Natural killer cell treated with Interleukin-12 subunit alpha and Interleukin-12 subunit beta and Interleukin-15 and Interleukin-18, amount 100 ng/mL, for 72 hours (primary cell): ENCODE measurements at places on chromosomes 2 and 18.

GRCh38 chr2:197181491-197181890 is 129.1 kb downstream of the ANKRD44 start:
- H3K36me3 ChIP-seq = peaks cover 40% of the 10 kb centered on the region
- H3K27ac ChIP-seq = peak overlapping the region; percentile 63
- no peak overlapping the region for H3K4me3 ChIP-seq
- no peaks in the 10 kb centered on the region for H3K27me3 ChIP-seq
- peaks cover 49% of the 10 kb centered on the region for H3K4me1 ChIP-seq

GRCh38 chr18:42576124-42576523 is 539.4 kb downstream of the RIT2 start:
- H3K27me3 ChIP-seq = no peaks in the 10 kb centered on the region
- H3K4me1 ChIP-seq = no peaks in the 10 kb centered on the region
- no peak overlapping the region for H3K27ac ChIP-seq
- no peak for DNase-seq
- no peak overlapping the region for H3K4me3 ChIP-seq
- no peaks in the 10 kb centered on the region for H3K36me3 ChIP-seq

GRCh38 chr2:241803387-241804325 is 5.3 kb upstream of the NEU4 start:
- H3K4me3 ChIP-seq = peak overlapping the region; percentile 80
- no peak overlapping the region for H3K27ac ChIP-seq
- H3K4me1 ChIP-seq = peaks cover 5% of the 10 kb centered on the region

DNA sequence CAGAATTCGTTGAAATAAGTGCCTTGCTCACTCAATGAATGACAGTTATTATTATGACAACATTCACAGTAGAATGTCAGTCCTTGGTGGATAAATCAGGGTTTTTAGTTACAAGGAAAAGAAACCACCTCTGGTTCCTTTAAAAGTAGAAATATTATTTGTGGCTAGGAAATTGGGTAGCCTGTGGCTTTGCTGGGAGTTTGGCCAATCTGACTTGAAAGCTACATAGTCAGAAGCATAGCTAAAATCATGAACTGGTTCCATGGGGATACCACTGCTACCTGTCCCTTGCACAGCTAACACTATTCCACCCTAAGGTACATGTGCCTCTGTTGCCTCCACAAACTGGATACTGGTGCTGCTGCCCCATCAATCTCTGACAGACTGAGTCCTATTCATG is 12.8 kb upstream of the SMCHD1 start:
- H3K4me3 ChIP-seq = no peak overlapping the region
- H3K27me3 ChIP-seq = no peaks in the 10 kb centered on the region
- H3K36me3 ChIP-seq = no peaks in the 10 kb centered on the region
- DNase-seq = no peak
- H3K27ac ChIP-seq = no peak overlapping the region

DNA sequence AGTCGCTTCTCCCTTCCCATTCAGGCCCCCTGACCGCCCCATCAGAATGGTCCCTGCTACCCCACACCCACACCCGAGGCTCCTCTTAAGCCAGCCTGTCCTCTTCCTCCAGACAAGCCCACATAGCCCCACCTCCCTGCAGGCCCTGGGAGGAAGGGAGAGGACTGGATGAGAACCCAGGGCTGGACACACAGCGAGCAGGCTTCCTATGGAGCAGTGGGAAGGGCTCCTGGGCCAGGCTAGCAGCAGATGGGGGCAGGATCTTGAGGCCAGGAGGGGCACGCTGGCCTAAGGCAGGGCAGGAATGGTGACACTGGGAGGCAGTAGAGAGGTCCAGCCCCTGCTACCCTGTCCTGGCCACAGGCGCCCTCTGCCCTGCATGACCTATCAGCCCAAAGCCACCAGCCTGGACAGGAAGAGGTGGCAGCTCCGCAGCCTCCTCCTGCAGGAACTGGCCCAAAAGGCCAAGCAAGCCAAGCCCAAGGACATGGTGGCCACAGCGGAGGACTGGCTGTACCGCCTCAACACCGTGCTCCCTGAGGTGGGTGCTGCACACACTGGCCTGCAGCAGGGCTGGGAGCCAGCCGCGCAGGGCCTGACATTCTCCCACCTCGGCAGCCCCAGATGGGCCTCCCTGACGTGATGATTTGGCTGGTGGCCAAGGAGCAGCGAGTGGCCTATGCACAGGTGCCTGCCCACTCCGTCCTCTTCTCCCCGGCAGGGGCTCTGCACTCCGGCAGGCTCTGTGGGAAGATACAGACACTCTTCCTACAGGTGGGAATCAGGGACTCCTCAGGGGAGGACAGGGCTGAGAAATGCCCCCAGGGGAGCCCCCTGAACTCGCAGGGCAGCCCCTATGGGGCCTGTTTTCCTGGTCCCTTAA is 43.3 kb downstream of the FER1L5 start:
- H3K4me1 ChIP-seq = no peaks in the 10 kb centered on the region
- H3K27me3 ChIP-seq = peaks cover 2% of the 10 kb centered on the region
- no peak overlapping the region for H3K4me3 ChIP-seq
- H3K27ac ChIP-seq = no peak overlapping the region
- no peaks in the 10 kb centered on the region for H3K36me3 ChIP-seq

GRCh38 chr2:11506611-11506969 is 27.3 kb upstream of the GREB1 start:
- no peaks in the 10 kb centered on the region for H3K4me1 ChIP-seq
- no peak for DNase-seq
- H3K4me3 ChIP-seq = no peak overlapping the region
- H3K27ac ChIP-seq = no peak overlapping the region
- no peaks in the 10 kb centered on the region for H3K36me3 ChIP-seq

- no peak overlapping the region for H3K27ac ChIP-seq
- no peak for DNase-seq
- H3K36me3 ChIP-seq = no peaks in the 10 kb centered on the region
- H3K27me3 ChIP-seq = peaks cover 3% of the 10 kb centered on the region
- no peaks in the 10 kb centered on the region for H3K4me1 ChIP-seq
Observed at GRCh38 chr2:39933196-39933595, 154.1 kb upstream of the THUMPD2 start.

DNA sequence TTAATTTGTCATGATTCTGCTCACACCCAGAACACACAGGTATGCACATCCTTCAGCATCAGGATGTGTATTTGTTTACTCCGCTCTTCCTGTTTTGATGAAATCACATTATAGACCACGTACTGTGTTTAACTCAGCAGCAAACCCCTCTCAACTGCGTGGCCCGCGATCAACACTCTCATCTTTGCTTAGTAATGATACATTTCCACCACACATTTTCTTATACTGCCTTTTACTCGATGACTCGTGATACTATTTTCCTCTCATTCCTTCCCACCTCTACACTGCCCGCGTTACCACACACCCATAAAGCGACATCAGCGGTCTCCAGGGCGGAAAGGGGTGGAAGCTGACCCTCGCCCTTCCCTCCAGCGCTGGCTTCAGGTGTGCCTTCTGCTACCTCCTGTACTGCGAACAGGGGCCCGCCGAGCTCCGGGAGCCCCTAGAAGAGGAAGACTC is 1.3 kb downstream of the NETO1 start:
- H3K4me1 ChIP-seq = no peaks in the 10 kb centered on the region
- peaks cover 15% of the 10 kb centered on the region for H3K27me3 ChIP-seq
- H3K36me3 ChIP-seq = peaks cover 13% of the 10 kb centered on the region
- H3K4me3 ChIP-seq = peak overlapping the region; percentile 34
- DNase-seq = no peak

DNA sequence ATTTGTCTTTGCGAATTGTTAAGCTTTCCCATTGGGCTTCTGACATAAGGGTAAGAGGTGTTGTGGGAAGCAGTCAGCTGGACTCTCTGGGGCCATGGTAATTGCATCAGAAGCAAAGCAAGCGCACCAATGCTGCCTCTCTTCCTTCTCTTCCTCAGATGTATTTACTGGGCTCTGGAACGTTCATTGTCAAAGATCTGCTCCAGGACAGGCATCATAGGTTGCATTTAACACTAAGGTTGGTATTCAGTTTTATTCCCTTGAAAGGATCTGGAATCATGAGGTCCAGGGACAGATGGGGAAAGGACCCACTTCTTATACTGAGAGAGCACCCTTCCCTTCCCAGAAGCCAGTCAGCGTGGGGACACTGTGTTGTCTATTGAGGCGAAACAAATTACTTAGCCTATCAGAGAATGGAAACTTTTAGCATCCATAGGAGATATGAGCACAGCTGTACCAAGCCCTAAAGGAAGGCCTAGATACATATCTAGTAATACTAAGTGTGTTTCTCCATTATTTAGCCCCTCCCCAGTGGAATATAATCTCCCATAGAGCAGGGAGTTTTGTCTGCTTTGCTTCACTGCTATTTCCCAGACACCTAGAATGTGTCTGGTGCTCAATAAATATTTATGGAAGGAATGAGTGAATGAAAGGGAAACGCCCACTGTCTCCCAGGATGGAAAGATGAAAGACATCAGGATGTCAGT is 72.2 kb downstream of the COA5 start:
- DNase-seq = no peak
- H3K27me3 ChIP-seq = no peaks in the 10 kb centered on the region
- H3K36me3 ChIP-seq = peaks cover 38% of the 10 kb centered on the region

- H3K4me3 ChIP-seq = no peak overlapping the region
- DNase-seq = peak; percentile 86
- H3K4me1 ChIP-seq = peaks cover 6% of the 10 kb centered on the region
- H3K36me3 ChIP-seq = no peaks in the 10 kb centered on the region
- H3K27me3 ChIP-seq = peaks cover 20% of the 10 kb centered on the region
- no peak overlapping the region for H3K27ac ChIP-seq
Observed at GRCh38 chr2:102020596-102021170, 28.9 kb downstream of the IL1R2 start.

DNA sequence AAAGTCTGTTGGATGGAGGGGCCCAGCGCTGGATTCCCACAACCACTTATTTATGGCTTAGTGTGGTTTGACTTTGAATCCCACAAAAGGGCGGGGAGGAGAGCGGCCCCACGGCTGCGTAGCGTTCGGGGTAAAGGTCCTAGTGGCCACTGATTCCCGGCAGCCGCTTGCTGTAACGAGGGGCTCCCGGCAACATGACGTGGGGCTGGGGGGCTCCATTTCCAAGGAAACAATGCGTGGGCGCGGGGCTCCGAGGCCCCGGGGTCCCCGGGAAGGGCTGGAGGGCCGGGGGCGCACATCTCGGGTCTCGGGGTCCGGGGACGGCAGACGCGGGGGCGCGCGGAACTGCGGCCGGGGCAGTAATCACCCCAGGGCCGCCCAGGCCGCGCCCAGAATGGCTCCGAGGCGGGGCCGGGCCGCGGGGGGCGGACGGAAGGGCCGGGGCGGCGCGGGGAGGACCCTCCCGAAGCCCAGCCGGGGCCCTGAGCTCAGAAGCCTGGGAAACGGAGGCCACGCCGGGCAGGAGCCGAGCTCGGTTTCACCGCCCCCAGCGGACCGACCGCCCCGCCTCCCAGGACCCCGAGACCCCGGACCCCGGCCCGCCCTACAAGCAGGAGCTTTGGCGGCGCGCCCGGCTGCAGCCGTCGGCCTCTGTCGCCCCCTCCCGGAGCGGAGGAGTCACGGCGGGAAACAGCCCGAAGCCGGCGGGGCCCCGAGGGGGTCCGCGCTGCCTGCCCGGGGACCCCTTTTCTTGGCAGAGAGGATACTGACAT is 11.9 kb upstream of the MLPH start:
- peaks cover 41% of the 10 kb centered on the region for H3K27me3 ChIP-seq
- H3K4me3 ChIP-seq = peak overlapping the region; percentile 85
- peaks cover 4% of the 10 kb centered on the region for H3K4me1 ChIP-seq
- H3K36me3 ChIP-seq = no peaks in the 10 kb centered on the region
- H3K27ac ChIP-seq = peak overlapping the region; percentile 74

GRCh38 chr2:21591926-21592325 is 468.2 kb downstream of the TDRD15 start:
- no peak overlapping the region for H3K4me3 ChIP-seq
- no peaks in the 10 kb centered on the region for H3K36me3 ChIP-seq
- H3K4me1 ChIP-seq = no peaks in the 10 kb centered on the region
- H3K27me3 ChIP-seq = no peaks in the 10 kb centered on the region
- no peak overlapping the region for H3K27ac ChIP-seq

DNA sequence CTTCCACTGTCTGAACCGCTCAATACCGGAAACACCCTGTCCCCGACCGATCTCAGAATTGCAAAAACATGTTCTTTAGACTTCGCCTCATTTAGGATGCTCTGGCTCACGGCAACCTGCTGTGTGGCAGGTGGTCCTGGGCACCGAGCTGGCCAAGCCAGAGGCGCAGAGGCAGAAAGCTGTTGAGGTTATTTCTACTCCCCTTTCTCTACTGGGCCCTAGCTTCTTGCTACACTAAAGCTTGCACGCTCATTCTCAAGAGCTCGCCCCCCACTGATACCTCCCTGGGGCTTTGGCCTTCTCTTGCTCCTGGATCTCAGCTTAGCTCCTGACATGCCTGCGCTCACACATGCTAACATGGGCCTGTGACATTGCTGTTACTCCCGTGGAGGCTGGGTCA is 417.4 kb downstream of the LPIN1 start:
- no peak overlapping the region for H3K4me3 ChIP-seq
- H3K27ac ChIP-seq = no peak overlapping the region
- H3K27me3 ChIP-seq = peaks cover 37% of the 10 kb centered on the region
- no peak for DNase-seq
- H3K4me1 ChIP-seq = peaks cover 18% of the 10 kb centered on the region

DNA sequence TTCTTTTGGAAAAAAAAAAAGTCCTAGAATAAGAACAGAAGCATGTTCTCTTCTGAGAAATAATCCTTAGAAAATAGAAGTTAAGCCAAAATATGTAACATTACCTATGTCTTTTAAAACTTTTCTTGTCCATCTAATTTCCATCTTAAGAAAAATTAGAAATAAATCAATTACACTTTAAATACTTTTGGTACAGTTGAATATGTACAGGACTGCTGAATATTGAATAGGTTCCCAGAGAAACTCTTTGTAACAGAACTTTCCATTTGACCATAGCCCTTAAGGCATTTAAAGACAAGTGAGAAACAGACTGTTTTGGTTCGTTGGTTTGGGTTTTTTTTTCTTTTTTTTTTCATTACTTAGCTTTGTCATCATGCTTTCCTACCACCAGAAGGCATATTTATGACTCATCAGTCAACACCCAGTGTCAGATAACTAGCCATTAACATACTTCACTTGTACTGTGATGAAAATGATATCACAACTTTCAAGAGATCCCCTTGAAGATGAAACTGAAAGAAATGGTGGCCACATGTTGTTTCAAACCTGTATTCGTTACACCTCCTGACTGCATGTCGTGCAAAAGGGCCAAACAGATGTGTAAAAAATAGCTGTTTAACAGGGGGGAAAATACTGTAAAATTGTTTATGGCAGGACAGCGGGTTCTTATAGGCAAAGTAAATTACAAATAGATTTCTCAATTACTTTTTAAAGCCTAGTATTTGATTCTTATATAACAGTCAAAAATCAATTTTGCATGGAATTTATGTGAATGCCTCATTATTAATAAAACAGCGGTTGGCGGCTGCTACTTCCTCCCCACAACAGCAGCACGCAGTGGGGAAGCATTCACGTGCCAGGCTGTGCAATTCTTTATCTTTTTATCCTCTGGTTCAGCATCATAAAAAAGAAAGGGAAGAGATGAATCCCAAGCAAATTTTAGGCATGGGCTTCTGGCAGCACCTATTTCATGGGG is 280.7 kb upstream of the HNRNPA3 start:
- H3K27ac ChIP-seq = peak overlapping the region; percentile 89
- peak overlapping the region; percentile 55 for H3K4me3 ChIP-seq
- peak; percentile 66 for DNase-seq
- H3K4me1 ChIP-seq = peaks cover 24% of the 10 kb centered on the region

- no peak overlapping the region for H3K27ac ChIP-seq
- no peak for DNase-seq
- no peaks in the 10 kb centered on the region for H3K36me3 ChIP-seq
- H3K27me3 ChIP-seq = peaks cover 11% of the 10 kb centered on the region
- H3K4me3 ChIP-seq = no peak overlapping the region
Observed at GRCh38 chr2:74702001-74702715, 48.1 kb downstream of the SEMA4F start.
